Activated CD8-positive, alpha-beta memory T cell treated with anti-CD3 and anti-CD28 coated beads for 1 hour (primary cell): ENCODE measurements at places on chromosomes 3 and 15.

- no peak for DNase-seq
Measured at GRCh38 chr3:148800414-148800813, 27.2 kb upstream of the CPB1 start.

- DNase-seq = no peak
Measured at GRCh38 chr15:101198800-101199199, 53.0 kb downstream of the CHSY1 start.

- DNase-seq = no peak
Measured at GRCh38 chr3:149368674-149369497, 8.6 kb downstream of the TM4SF1 start.

- DNase-seq = no peak
Measured at GRCh38 chr15:74300057-74300795, 64.1 kb downstream of the CCDC33 start.

DNA sequence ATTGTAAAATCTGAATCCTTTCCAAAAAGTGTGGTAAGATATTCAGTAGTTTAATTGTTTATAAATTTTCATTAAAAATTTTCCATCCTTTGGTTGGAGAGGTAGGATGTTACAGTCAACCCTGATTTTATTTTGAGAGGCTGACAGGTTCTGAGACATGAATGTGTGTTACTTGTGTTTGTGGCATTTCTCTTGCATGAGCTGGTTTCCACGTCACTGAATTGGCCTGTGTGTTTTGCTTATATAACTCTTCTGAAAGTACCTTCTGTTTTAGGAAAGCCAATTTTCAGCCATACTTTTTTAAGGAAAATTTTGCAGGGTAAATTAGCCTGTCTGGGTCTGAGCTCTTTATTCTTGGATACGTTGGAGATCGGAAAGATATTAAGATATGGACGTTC, 30.7 kb downstream of the PXYLP1 start:
- no peak for DNase-seq

GRCh38 chr3:136149667-136150066, 46.5 kb downstream of the MSL2 start:
- DNase-seq = no peak

DNA sequence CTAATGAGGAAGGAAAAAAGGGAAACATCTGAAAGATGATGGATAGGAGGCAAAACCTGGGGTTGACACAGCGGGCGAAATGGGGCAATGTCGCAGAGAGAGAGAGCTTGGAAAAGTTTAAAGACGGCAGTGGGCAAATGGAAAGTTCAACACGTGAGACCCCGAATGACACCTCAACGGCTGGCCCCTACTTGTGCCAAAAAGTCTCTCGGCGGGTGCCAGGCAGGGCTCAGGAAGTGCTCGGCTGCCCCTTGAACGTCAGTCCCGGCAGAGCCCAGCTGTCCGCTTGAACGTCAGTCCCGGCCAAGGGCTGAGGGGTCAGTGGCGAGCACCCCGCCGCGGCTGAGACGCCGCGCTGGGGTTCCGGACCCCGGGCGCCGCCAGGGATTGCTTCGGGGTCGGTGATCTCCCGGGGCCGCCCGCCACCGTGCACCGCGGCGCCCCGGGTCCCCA, 658 bp downstream of the EOGT start:
- peak; percentile 2 for DNase-seq

DNA sequence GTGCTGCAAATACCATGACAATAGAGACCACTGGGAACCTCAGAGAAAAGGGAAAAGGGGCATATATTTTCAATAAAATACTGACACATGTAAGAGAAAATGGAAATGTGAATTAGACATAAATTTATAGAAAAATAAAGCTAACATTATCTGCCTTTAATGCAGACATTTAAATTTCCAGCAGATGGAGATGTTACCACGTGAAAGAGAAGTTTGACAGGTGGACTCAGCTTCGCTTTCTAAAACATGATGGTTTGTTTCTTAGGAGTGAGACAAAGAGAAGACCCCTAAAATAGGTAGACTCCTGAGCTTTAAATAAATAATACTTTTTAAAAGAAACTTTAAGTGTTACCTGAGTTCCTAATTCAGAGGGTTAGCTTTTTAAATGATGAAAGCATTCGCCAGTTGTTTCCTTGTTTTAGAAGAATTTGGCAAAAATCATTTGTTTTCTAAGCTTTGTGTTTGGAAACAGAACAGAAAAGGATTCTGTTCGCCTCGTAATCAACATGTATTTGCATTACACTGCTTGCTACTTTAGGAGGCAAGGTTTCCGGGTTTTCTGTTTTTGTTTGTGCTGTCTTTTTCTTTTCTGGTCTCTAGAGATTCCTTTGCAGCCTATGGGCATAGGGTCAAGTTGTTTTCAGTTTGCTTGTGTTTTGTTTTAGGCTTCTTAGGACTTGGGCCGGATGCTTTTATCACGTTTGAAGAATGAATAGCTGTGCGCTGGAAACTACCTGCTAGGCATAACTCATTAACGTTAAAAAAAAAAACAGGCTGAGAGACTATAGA, 271.4 kb downstream of the THSD4 start:
- no peak for DNase-seq

- no peak for DNase-seq
Measured at GRCh38 chr3:62529230-62529629, 155.9 kb upstream of the FEZF2 start.

GRCh38 chr15:88882785-88883184, 12.6 kb downstream of the HAPLN3 start:
- no peak for DNase-seq

DNA sequence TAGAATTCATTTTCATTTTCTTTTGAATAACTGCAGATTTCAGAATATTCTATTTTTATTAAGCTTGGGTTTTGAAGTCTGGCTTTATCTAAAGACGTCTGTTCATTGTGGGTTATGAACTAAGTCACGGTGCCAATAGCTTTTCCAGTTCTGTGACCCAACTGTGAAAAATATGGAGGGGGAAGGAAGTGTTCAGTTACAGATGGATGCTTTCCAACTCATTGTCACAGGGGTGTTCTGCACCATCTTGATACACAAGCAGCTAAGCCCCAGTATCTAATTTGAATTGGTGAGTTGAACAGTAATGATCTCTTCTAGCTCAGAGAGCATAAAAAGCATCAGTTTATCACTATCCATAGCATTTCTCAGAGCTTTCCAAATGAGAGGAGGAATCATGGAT, 710.6 kb downstream of the EDEM1 start:
- no peak for DNase-seq

DNA sequence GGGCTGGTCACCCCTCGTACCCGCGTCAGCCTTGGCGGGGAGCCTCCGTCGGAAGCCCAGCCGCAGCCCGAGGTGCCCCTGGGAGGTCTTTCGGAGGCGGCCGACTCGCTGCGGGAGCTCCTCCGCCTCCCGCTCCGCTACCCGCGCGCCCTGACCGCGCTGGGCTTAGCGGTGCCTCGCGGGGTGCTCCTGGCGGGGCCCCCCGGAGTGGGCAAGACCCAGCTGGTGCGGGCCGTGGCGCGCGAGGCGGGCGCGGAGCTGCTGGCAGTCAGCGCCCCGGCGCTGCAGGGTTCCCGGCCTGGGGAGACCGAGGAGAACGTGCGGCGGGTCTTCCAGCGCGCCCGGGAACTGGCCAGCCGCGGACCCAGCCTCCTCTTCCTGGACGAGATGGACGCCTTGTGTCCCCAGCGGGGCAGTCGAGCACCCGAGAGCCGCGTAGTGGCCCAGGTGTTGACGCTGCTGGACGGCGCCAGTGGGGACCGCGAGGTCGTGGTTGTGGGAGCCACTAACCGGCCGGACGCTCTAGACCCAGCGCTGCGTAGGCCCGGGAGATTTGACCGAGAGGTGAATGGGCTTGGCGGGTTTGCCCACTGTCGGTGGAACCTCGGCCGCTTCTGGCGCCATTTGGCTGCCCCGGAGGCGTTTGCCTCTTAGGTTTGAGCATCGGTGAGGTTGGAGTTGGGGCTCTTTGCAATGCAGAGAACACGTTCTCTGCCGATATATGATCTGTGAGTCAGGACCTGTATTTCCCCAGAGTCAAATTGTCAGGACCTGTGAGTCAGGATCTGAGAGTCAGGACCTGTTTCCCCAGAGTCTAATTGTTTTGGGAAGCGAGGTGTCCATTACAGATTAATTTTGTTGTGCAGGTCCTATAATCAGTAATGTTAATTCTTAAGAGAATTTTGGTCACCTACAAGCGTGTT, 24.9 kb upstream of the GATM start:
- no peak for DNase-seq

DNA sequence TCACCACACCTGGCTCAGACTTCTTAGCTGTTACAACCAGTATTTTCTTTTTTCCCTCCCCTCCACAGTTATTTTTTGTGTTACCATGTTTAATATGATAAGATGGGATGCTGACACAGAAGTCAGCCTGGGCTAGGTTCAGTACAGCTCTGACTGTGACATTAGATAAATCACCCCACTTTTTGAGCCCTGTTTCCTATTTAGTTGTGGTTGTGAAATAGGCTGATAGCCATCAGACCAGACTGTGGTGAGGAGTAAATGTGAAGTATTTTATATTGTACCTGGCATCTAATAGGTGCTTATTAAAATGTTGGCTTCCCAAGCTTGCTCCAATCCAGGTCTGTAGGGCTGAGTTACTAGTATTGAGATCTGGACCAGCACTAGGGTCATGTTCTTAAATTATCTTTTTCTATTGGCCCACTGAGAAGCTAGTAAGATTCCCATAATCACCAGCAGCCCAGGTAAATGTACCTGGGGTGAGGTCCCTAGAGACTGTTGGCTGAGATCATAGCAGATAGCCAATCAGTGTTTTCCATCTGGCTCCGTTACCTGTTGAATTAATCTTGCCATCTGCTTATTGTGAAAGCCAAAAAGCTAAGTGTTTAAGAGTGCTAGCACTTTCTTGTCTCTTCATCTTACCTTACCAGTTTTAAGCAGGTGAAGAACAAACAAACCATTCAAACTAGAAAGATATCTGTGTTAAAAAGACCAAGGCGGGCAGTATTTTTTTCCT, 61.0 kb downstream of the CCK start:
- no peak for DNase-seq

DNA sequence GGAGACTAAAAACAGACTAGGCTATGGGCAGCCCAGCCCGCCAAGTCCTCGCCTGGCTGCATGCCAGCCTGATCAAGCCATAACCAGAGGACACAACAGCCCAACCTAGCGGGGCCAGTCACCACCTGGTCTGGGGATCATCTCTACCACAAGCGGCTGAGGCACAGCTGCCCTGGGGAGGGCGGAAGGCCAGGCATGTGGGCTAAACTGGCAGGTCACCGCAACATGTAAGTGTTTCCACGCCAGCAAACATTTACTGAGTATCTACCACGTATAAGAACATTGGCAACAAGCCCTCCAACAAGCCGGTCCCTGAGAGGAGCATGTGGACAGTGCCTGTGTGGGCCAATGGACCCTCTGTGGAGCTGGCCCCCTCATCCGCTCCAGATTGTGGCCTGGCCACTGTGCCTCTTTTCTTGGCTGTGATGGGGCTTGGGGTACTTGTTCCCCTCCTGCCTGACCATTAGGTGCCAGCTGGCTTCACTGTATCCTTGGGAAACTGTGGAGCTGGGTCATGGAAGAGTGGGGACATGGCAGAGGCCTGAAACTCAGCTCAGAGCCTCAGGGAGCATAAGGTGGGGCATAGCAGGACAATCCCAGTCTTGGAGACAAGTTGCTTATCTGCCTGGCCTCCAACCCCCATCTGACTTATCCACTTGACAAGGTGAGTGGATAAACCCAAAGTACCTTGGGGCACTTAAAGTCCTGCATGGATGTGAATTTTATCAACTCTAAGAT, 9.0 kb downstream of the UBXN7 start:
- no peak for DNase-seq

GRCh38 chr3:127768346-127769008, 53.8 kb downstream of the MGLL start:
- DNase-seq = no peak

DNA sequence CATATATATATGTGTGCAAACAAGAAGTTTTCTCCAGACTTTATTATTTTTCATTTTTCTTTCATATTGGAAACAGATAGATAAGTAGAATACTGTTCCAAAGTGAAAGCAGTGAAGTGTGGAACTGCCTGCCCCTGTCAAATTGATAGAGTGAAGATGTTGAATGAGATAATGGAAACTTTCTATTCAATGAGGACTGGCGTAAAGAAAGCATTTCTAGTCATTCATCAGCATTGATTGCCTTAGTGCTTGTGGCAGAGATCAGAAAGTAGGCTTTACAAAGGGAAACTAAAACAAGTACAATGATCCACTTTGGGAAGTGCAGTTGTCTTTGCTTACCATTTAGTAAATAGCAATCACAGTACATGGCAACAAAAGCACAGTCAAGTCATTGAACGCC, 300.0 kb downstream of the CADM2 start:
- no peak for DNase-seq

GRCh38 chr3:49717959-49718857, 1.3 kb downstream of the AMIGO3 start:
- no peak for DNase-seq

DNA sequence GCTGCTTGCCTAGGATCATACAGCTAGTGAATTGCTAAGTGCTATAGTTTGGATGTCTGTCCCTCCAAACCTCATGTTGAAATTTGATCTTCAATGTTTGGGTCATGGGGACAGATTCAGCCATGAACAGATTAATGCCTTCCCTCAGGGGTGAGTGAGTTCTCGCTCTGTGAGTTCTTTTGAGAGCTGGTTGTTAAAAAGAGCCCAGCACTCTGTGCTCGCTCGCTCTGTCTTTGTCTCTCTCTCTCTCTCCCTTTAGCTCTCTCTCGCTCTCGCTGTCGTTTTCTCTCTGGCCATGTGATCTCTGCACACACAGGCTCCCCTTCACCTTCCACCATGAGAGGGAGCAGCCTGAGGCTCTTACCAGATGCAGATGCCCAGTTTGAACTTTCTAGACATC, 14.9 kb downstream of the TRH start:
- no peak for DNase-seq

DNA sequence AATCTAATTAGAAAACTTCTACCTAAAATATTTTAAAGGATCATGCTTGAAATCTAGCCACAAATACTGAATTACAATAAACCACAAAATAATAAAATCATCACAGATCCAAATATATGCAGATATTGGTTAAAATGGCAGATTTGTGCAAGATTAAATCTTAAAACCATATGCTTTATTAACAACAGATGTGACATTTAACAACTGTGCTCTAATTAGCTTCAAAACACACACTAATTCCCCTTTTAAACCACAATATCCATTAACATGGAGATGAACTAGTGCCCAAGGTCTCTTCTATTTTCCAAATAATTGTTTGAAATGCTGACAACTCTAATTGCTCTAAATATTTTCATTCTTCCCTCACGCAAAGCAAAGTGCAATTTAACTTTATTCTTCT, 1530.3 kb downstream of the SI start:
- DNase-seq = no peak

- no peak for DNase-seq
Measured at GRCh38 chr3:23000371-23000770, 202.8 kb upstream of the UBE2E2 start.

- no peak for DNase-seq
Measured at GRCh38 chr15:24076090-24076784, 389.1 kb upstream of the NDN start.

GRCh38 chr15:84570164-84570735, 30.6 kb upstream of the ZSCAN2 start:
- DNase-seq = no peak
